CD4-positive, alpha-beta T cell treated with Interleukin-4 for 1 hour (primary cell): ENCODE measurements at places on chromosomes 1 and 21.

DNA sequence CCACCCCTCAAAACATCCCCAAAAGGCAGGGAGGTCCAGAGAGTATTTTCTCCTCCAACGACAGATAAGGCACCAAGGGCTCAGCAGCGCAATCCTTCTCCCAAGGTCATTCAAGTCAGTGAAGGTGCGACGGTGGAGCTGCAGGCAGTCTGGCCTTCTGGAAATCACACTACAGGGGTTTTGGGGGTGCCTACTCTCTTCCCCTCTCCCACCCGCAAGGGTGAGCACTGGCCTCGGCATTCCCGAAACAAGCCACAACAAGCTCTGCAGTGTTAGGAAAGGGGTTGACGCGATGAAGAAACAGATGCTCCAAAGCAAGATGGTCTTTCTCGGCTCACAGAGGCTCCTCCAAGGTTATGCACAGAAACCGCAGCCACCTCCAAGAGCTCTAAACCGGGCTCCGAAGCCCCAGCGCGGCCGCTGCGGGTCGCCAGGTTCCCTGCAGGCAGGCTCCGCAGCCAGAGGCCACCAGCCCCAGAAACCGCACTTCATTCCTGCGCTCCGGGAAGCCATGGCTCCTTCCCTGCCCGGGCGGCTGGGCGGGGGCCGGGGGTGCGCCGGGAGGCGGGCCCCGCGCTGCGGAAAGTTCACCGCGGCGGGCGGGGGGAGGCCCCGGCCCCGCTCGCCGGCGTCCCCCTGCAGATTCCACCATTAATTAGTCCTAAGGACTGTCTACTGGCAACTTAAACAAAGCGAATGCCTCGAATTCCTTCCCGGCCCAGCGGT, 1.1 kb downstream of the LUZP1 start:
- peak; percentile 15 for DNase-seq

- DNase-seq = no peak
Observed at GRCh38 chr1:246533371-246533905, 26.4 kb upstream of the SMYD3 start.

DNA sequence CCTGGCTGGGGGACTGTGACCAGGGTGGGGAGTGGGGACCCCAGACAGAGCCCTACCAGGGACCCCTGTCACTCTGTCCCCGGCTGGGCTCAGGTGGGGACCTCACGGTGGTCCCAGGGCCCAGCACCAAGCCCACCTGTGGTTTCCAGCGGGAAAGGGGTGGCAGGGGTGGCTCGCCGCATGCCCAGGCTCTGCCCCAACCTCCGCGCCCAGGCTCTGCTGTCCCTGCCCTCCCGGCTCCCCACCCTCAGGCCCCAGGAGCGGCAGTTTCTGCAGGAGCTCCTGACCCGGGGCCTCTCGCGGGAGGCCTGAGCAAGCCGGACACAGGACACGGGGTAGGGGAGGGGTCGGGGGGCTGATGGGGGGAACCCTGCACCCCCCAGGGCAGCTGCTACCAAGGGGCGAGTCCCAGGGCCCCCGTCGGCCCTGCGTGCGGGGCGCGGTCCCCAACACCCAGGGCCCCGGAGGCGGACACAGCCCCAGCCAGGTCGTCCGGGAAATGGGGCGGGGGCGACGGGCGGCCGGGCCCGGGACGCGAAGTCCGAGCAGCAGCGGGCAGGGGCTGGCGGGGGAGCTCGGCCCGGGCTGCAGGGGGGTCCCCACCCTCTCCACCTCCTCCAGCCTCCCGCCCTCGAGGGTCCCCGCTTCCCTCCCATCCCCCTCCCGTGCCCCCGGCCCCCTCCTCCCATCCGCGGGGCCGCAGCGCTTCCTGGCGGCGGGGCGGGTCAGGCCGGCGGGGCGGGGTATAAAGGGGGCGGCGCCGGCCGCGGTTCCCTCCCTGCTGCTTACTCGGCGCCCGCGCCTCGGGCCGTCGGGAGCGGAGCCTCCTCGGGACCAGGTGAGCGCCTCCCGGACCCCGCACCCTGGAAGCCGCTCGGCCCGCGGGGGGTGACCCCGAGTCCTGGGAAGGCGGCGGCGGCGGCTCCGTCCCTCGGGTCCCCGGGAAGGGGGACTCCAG, at the start of gene COL6A2:
Gene COL6A2, plus strand, starts transcription at position 777 of the 958 bp plus-strand sequence.
- peak; percentile 32 for DNase-seq

DNA sequence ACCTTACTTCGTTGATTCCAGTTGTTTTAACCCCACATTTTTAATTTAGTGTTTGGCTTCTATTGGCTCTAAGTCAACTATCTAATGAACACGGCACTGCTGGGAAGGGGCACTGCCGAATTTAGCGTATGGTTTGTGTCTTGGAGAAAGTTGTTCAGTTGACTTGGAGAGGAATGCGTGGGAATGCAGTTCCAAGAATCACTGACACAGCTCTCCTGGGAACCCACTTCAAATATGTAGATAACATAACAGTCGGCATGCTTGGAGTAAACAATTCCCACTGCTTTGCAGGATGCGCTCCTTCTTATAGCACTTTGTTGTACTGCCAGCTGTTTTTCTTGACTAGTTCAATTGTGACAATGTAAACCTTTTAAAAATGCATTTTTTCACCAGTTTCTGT, 104.3 kb downstream of the RYR2 start:
- DNase-seq = no peak

GRCh38 chr21:35593000-35593502, 467.3 kb downstream of the SETD4 start:
- no peak for DNase-seq

DNA sequence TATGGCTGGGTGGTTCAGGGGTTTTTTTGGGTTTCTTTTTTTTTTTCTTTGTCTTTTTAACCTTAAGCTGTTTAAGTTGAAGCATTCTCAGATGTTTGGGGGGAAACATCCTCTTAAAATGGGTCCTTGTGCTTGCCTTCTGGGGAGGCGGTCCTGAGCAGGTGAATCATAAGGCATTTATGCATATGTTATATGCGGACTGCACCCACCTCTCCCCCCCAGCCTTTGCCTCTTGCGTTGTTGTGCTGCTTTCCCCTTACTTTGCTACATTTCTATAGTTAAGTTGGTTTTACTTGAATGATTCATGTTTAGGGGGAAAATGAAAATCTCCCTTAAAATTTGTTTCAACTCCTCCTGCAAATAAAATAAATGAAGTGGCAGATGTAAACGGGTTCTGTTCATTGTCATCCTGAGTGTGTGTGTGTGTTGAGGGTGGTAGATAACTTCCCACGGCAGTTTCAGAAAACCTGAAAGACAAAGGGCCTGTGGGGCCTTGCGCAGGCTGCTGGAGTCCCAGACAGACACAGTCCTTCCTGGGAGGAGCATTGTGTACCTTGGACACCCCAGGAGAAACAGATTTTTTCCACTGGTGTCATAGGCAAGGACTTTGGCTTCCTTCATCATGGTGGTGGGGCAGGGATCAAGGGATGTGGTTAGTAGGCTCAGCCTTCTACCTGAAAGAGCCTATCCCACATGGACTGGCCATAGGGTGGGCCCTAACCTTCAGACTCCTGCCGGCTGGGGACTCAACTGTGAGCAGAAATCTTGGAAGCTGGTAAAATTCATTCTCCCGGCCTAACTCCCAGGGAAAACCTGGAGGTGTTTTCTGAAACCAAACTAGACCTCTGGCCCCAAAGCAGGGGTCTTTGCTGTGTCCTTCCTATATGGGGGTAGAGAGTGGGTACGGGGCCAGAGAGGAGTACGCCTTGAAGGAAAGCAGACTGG, 926 bp upstream of the SH3D21 start:
- no peak for DNase-seq

DNA sequence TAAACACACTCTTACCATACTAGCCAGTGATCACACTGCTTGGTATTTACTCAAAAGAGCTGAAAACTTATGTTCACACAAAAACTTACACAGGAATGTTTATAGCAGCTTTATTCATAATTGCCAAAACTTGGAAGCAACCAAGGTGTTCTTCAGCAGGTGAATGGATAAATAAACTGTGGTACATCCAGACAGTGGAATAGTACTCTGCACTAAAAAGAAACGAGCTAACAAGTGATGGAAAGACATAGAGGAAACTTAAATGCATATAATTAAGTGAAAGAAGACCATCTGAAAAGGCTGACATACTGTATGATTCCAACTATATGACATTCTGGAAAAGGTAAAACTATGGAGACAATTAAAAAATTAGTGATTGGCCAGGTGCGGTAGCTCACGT, 20.7 kb upstream of the PDIK1L start:
- no peak for DNase-seq

GRCh38 chr1:87820668-87821334, 492.1 kb downstream of the LMO4 start:
- DNase-seq = no peak

DNA sequence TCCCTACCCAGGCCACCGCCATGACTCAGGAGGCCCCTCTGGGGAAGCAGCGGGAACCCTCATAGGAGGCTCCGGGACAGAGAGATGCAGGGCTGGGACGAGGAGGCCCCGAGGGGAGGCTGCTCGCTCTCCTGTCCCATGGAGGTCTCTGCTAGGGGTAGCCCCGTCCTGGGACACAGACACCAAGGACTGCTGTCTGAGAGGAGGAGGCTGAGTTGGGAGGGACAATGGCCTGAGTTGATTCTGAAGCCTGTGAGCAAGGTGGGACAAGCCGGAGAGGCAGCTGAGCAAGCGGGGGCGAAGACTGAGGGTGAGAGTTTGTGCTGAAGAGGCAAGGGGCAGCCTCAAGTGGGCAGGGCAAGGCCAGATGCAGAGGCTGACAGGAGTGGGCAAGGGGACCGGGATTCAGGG, 17.4 kb downstream of the SLC27A3 start:
- no peak for DNase-seq

DNA sequence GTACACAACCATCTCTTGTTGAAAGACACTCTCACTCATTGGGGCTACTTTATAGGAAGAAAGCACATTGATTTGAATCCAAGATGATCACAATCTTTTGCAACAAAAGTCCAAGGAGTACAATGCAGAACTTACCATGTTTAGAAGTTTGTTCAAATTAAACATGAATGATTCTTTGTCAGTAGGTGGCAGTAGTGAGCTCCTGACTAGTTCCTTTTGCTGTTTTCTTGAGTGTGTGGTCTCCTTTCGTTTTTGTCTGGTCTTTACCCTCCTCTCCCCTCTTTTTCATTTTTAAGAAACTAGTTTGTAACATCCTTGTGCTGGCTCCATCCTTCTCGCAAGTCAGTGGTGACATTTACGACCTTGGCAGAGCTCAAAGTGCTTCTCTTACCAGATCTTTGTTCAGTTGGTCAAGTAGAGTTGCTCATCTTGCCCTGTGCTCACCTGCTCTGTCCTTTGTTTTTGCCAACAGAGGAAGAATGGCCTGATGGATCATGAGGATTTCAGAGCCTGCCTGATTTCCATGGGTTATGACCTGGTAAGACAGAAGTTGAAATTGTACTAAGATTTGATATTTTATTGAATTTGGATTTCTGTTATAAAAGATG, 35.7 kb upstream of the MTR start:
- DNase-seq = no peak

DNA sequence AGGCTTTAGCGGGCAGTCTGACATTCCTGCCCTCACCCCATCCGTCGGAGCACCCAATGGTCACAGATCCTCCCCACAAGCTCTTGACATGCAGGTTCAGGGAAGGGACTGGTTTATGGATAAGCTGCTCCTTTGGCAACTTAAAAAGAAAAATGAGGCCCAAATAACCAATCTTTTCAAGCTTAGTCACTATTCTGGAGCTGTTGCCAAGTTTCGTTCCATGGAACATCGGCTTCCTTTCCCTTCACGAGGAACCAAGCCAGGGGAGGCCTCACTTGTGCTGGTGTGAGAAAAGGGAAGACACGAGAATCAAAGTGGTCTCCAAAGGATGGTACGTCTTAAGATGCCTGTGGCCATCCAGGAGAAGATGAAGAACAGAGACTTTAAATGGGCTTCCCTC, 46.1 kb upstream of the LPAR3 start:
- DNase-seq = no peak

GRCh38 chr1:247472035-247472434, 14.1 kb upstream of the OR2B11 start:
- no peak for DNase-seq

GRCh38 chr1:193030280-193030679, 28.9 kb downstream of the UCHL5 start:
- no peak for DNase-seq

- no peak for DNase-seq
Observed at GRCh38 chr1:191508239-191508638, 650.0 kb upstream of the RGS18 start.

GRCh38 chr1:205183676-205184335, 27.7 kb downstream of the DSTYK start:
- no peak for DNase-seq

GRCh38 chr1:204828352-204828850, 42.3 kb upstream of the NFASC start:
- no peak for DNase-seq

DNA sequence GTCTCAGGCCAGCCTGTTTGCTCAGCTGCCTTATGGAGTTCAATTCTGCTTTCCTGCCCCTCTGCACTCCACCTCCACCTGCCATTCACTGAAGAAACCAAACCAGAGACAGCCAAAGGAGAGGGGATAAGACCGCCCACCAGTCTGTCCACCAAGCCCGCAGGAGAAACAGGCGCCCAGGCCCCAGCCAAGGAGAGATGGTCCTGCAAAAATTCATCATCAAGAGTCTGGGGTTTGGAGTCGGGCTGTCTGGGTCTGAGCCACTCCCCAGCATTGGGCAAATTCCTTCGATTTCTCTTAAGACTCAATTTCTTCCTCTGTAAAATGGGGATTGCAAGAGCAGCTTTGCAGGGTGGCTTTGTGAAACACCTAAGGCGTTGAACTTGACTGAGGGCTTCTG, 121.4 kb upstream of the RUNX3 start:
- no peak for DNase-seq

GRCh38 chr1:5722635-5723164, 269.5 kb downstream of the NPHP4 start:
- no peak for DNase-seq

DNA sequence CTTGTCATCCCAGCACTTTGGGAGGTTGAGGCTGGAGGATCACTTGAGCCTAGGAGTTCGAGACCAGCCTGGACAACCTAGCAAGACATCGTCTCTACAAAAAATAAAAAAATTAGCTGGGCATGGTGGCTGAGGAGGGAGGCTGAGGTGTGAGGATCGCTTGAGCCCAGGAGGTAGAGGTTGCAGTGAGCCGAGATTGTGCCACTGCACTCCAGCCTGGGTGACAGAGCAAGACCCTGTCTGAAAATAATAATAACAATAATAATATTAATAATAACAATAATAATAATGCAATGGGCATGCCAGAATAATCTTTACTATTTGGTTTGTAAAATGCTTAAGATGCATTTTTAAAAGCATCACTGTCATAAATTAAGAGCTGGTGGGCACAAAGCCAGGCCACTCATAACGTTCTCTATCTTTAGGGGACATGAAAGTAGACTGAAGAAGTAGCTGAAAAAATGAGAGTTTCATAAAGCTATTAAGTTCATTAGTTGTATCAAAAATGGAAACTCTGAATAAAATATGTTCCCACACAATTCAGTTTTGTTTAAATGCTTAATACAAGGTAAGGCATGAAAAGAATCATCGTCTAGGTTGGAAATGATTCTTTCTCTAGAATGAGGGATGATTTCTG, 51.6 kb upstream of the ITPKB start:
- DNase-seq = no peak
